ENCODE measurements at places on chromosomes 4 and X.

DNA sequence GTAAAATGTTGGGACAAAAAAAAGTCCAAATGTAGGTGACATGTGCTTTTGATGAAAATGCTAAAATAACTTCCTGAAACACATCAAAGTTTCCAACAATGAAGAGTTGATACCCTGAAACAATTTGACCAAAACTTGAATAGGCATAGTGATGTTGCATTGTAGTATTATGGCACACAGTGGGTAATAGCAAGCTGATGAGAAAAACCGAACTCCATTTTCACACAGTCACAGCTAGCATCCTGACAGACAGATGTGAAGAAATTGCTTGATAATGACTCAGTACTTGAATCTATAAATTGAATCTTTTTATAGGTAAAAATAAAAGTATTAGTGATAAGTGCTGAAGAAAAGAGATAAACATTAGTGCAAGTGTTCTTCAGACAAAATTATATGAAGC lies 122.5 kb downstream of the ELOVL6 start:
- no peak for ATAC-seq

GRCh38 chr4:6944301-6945051 lies 34.9 kb downstream of the TBC1D14 start:
- ATAC-seq, result no peak

DNA sequence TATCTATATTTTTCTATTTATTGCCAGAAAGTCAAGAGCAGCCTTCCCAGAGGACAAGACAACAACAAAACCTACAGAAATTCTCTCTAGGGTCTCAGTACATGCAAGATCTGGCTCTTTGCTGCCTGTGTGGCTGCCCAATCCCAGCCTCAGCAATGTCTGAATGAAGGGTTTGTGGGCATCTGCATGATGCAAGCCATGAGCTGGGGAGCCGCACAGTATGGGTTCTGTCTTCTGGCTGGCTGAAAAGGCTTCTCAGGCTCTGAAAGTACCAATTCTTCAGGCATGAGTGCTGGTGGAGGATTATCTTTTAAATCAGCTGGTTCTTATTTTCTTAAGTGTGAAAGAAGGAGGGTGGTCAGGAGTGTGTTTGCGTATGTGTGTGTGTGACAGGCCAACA lies 104.6 kb downstream of the PDGFRA start:
- no peak for ATAC-seq

GRCh38 chrX:14291666-14292500 lies 237.5 kb upstream of the GLRA2 start:
- no peak for ATAC-seq

GRCh38 chr4:130393642-130394041 lies 1297.7 kb downstream of the C4orf33 start:
- ATAC-seq, result peak; percentile 66

GRCh38 chr4:70556856-70557255 lies 35.2 kb upstream of the AMBN start:
- ATAC-seq, result no peak

DNA sequence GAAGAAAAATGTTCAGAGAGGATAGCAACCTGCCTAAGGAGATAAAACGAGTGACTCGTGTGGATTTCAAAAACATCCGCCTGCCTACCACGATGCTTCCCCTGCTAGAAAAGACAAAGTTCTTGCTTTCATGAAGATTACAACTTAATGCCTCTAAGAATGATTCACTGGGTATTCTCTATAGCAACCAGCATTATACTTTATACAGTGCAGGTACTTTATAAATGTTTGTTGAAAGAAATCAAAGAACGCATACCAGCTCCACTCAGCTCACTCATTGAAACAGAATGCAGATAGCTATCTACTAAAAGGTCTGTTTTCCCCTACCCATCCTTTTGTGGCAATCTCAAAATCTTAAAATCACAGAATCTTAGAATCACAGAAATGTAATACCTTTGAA lies 33.7 kb downstream of the GASK1B start:
- peak; percentile 100 for ATAC-seq

GRCh38 chr4:158817562-158818296 lies 48.9 kb downstream of the FNIP2 start:
- no peak for ATAC-seq

DNA sequence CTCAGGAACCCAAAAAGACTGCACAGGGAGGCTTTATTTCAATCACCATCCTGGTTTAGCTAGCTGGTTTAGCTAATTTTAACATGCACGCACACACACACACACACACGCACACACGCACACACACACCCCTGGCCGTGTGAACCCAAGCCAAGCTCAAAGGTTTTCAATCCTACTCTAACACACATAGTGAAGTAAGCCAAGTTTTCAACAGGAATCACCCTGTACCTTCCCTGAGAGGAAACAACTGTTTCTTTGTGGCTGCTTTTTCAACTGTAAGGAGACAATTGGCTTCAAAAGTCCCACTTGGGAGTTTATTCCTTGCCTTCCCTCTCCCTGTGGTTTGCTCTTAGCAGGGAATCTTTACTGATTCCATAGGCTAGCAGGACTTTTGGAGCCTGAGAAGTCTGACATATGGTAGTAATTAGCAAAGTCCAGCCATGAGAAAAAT lies 98.9 kb upstream of the BMP3 start:
- peak; percentile 61 for ATAC-seq

- ATAC-seq, result no peak
Measured at GRCh38 chr4:154467886-154468285, 23.7 kb downstream of the DCHS2 start.

- ATAC-seq, result no peak
Measured at GRCh38 chrX:28158019-28158777, 176.9 kb upstream of the DCAF8L1 start.

DNA sequence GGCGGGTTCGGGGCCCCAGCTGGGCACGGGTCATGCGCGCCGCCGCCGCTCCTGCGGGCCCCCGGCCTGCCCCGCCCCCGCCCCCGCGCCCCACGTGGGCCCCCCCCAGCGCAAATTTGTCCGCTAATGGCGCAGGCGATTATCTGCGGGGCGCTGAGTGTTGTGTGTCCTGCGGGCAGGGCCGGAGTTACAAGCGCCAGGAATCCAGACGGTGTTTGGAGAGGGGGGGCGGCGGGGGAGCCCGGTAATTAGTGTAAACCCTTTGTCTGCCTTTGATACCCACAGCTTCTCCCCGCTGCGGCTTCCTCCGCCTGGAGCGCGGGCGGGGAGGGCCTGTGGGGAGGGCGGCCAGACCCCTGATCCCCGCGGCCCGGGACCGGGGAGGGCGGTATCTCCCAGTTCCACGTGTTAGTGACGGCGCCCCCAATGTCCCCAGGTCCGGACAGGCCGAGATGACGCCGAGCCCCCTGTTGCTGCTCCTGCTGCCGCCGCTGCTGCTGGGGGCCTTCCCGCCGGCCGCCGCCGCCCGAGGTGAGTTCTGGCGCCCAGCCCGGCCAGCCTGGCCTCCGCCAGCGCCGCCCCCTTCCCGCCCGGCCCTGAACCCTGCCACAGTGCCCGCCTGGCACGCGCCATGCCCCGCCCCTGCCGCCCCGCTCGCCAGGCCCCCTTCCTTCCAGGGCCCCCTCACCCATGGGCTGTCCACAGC lies 761 bp downstream of the FGFRL1 start:
- ATAC-seq, result no peak

DNA sequence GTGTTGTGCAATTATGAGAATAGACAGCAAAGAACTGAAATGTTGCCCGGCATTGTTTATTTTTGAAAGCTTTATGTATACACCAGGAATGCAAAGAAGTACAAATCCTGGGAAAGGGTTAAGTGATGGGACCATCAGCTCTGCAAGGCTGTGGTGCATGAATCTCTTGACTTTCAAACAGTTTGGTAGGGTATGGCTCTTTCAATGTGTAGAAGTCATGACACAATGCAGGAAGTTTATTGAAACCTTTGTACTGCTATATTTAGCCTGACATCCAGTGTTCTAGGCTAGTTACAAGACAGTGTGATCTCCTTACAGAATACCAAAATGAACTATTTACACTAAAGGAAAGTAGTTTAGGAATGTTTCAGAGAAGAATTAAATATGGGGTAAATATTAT lies 206.8 kb upstream of the HAND2 start:
- no peak for ATAC-seq

DNA sequence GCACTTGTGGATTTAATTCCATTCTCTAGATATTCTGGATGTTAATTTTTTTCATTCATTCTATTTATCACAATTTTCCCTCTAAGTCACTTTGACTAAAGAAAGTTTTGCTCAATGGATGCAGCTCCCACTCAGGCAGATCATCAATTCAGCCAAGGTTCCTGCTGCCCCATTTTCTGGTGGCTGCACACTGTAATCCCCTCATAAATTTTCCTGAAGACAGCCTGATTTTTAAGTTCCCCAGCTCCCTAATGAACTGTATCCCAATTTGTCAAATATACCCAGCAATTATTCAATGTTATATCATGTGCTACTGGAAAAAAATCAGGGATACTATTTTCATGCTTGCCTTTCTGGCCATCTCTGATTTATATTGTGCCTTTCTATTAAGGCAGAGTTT lies 61.2 kb downstream of the SCD5 start:
- ATAC-seq, result no peak

GRCh38 chr4:71713611-71714203 lies 70.2 kb downstream of the GC start:
- peak; percentile 61 for ATAC-seq

DNA sequence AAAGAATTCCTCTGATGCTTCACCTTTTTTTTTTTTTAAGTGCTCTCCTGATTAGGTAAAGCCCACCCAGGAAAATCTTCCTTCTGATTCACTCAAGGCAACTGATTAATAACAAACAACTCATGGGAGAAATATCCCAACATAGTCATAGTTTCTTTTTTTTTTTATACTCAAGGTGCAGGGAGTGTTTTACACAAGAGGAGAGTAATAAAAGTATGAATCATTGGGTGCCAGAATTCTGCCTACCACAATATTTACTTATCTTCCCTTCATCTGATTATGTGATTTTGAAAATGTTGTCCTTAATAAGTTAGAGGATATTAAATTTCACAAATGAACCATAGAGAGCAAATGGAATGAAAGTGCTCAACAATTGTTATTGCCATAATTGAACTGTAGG lies 329.9 kb downstream of the TECRL start:
- ATAC-seq, result no peak

GRCh38 chr4:149983931-149984330 lies 94.3 kb upstream of the DCLK2 start:
- no peak for ATAC-seq

DNA sequence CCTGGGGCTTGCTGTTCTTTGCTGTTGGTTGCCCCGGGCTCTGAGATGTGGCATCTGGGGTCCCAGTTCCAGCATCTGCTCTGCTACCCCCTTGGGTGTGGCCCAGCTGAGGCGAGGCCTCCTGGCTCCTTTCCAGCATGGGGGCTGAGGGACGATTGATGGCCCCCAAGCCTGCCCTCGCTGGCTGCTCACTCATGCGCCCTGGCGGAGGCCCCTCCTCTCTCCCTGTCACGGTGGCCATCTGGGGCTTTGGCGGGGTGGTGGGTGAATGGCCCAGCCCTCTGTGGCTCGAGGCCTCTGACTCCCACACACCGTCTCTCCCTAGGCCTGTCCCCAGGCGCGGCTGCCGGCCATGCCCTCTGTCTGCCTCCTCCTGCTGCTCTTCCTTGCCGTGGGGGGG lies 1.8 kb downstream of the PLXNA3 start:
- peak; percentile 11 for ATAC-seq

DNA sequence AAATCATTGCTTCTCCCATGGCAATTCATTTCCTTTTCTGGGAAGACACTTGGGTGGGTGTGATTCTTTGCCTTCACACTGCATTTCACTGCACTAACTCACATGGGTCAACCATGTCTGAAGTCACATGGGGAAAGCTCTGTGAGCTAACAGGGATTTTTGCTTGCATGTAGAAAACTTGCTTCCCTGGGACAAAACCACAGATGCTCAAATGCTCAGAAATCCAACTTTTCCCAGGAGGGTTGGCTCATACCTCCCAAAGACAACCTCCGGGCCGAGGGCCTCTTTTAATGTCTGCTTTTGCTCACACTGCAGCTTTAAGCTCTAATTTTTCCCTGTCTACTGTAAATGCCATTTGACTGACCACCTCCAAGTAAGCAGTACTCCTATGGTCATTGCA lies 1695.2 kb downstream of the STIM2 start:
- no peak for ATAC-seq

- ATAC-seq, result peak; percentile 95
Measured at GRCh38 chrX:74119016-74119910, 184.7 kb upstream of the ZCCHC13 start.

- no peak for ATAC-seq
Measured at GRCh38 chr4:86944964-86945781, 10.4 kb downstream of the AFF1 start.

DNA sequence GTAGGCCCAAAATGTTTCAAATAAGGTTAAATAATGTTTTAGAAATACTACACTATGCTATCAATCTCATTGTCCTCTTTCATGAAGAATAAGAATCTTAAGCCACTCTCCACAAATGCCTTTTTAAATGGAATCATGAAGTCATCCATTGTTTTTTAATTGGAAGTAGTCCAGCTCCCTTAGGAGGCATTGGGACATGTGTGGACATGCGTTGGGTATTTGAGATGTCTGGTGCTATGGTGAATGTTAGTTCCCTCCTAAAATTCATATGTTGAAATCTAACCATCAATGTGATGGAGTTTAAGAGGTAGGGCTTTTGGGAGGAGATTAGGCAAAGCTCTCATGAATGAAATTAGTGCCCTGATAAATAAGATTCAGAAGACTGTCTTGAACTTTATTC lies 289.0 kb downstream of the C4orf33 start:
- ATAC-seq, result no peak

- no peak for ATAC-seq
Measured at GRCh38 chr4:11313157-11313943, 115.3 kb downstream of the HS3ST1 start.

DNA sequence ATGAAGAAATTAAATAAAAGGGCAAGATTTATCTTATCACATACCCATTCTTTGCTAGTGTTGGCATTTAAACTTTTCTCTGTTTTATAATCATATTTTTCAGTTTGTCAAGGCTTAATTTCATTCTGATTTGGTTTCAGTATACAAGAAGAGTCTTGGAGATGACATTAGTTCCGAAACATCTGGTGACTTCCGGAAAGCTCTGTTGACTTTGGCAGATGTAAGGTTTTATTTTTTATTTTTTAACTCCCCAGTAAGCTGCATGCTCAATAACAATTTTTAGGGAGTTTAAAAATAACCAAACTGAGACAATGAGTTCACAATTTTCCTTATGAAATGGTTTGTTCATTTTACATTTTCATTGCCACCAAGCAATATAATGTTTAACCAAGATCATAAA lies 39.8 kb downstream of the ANXA3 start:
- no peak for ATAC-seq
